Suprapubic skin (tissue), 4 donors: ENCODE measurements at places on chromosomes 4 and X.

- no peaks in the 10 kb centered on the region for H3K27me3 ChIP-seq
- no peaks in the 10 kb centered on the region for H3K36me3 ChIP-seq
- no peak for DNase-seq
- no peaks in the 10 kb centered on the region for H3K4me1 ChIP-seq
These were observed 550.2 kb downstream of the GBA3 start for GRCh38 chr4:23242962-23243361.

DNA sequence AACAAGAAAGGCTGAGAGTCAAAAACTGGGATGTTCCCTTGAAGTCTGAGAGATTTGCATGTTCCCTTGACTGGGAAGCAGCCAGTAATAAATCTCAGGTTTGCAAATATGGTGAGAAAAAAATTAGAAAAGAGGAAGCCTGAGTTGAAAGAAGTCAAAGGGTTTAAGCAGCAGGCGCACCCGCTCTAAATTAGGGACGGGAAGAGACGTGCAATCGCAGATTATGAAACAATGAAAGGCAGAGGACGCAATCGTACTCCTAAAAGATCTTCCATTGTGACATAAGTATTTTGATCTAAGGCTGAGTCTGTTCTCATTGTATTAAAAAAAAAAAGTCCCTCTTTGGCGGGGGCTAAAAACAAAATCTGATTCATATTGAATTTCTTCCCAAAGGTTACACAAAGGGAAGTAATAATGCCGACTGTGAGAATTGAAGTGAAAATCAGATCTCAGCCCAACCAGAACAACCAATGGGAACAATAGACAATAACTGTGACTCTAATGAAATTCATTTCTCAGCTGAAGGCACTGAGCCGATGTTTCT lies 28.2 kb downstream of the SAT1 start:
- no peak for DNase-seq
- H3K27me3 ChIP-seq: no peaks in the 10 kb centered on the region
- H3K4me3 ChIP-seq: no peak overlapping the region
- H3K4me1 ChIP-seq: no peaks in the 10 kb centered on the region

- peaks cover 15% of the 10 kb centered on the region for H3K36me3 ChIP-seq
- H3K4me1 ChIP-seq: no peaks in the 10 kb centered on the region
- no peak overlapping the region for H3K4me3 ChIP-seq
- H3K27me3 ChIP-seq: no peaks in the 10 kb centered on the region
- H3K27ac ChIP-seq: no peak overlapping the region
- DNase-seq: no peak
These were observed 58.3 kb upstream of the SMARCA5 start for GRCh38 chr4:143455211-143455610.

DNA sequence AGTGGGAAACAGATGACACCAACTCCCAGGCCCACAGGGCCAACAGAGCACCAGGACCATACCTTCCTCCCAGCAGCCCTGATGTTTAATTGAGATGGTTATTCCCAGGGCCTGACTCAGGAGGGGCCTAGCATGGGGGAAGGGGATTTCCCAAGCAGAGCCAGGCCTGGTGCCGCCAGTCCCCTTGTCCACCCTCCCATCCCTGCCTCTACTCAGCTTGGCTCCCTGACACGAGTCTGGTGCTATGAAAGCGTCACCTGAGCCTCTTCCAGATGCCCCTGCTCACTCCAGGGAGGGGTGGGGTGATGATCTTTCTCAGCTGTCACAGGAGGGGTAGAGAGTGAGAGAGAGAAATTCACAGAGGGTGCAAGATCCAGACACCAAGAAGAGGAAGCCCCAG lies 72.7 kb downstream of the EFNB1 start:
- H3K27ac ChIP-seq: no peak overlapping the region
- no peaks in the 10 kb centered on the region for H3K36me3 ChIP-seq
- H3K4me3 ChIP-seq: no peak overlapping the region
- peaks cover 4% of the 10 kb centered on the region for H3K4me1 ChIP-seq
- DNase-seq: no peak

DNA sequence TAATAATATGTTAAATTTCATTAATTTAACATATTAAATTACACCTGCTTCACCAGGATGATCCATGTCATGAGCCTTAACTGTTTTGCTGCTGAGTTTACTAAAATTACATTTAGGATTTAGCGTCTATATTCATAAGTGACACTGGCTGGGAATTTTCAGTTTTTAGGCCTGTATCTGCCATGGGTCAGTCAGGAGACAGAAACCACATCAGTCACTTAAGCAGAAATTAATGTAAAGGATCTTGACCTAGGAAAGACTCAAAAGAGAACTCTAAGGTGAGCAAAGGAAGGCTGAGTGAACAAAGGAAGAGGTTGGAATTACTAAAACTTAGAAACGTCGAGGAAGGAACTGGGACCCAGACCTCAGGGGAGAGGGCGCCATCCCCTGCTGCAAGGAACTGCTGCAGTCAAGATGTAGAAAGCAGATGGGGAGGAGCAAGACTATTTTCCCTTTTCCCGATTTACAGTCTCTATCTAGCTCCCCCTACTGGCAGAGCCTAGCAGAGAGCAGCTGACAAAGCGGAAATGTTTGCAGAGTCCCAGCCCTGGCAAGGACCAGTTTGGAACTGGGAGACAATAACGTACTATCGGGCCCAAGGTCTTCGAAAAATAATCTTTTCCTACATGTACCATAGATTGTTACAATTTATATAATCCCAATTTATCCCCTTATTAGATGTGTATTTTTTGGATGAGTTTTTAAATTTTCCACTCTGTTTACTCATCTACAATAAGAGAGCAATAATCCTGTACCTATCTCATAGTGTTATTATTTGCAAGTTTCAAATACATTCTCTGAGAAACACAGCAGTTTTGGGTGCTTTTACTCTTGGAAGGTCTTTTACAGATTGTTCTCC lies 22.6 kb upstream of the RBBP7 start:
- H3K27ac ChIP-seq: no peak overlapping the region
- no peak overlapping the region for H3K4me3 ChIP-seq
- no peak for DNase-seq
- H3K36me3 ChIP-seq: no peaks in the 10 kb centered on the region
- H3K27me3 ChIP-seq: no peaks in the 10 kb centered on the region

- no peak for DNase-seq
- no peaks in the 10 kb centered on the region for H3K27me3 ChIP-seq
- H3K27ac ChIP-seq: no peak overlapping the region
- H3K36me3 ChIP-seq: no peaks in the 10 kb centered on the region
- H3K4me1 ChIP-seq: no peaks in the 10 kb centered on the region
These were observed 11.9 kb upstream of the TMEM185A start for GRCh38 chrX:149643496-149643895.

DNA sequence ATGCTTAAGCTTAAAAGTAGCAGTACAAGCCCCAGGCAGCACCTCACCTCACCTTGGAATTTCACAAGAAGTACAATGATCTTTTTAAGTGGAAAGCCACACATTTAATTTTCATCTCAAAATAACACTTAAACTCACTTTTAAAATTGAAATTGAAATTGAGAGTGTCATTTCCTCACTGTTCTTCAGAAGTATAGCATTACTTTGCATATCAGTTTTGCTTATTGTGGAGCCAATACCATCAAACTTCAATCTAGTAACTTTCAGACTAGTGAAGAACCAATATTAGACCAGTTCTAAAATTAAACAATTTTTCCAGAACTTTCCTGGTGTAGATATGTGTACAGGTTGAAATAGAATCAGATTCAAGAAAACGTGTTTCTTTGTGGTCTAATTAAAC lies 242.4 kb downstream of the NDST4 start:
- no peaks in the 10 kb centered on the region for H3K36me3 ChIP-seq
- no peaks in the 10 kb centered on the region for H3K27me3 ChIP-seq
- no peak overlapping the region for H3K27ac ChIP-seq
- no peaks in the 10 kb centered on the region for H3K4me1 ChIP-seq
- no peak overlapping the region for H3K4me3 ChIP-seq

DNA sequence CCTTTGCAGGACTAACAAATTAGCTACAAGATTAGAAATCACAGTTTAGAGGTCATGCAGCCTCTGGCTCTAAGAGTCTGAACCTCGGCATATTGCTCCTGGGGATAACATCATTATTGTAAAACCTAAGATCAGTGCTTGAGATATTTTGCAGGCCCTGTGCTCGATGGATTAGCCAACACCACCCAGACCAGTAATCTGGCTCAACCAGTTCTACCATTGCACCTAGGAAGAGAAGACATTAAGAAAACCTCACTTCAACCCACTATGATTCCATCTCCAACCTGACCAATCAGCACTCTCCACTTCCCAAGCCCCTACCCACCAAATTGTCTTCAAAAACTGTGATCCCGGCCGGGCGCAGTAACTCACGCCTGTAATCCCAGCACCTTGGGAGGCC lies 43.6 kb downstream of the WFS1 start:
- H3K27me3 ChIP-seq: peaks cover 23% of the 10 kb centered on the region
- no peak for DNase-seq
- no peak overlapping the region for H3K4me3 ChIP-seq
- no peaks in the 10 kb centered on the region for H3K36me3 ChIP-seq
- H3K4me1 ChIP-seq: peaks cover 15% of the 10 kb centered on the region

DNA sequence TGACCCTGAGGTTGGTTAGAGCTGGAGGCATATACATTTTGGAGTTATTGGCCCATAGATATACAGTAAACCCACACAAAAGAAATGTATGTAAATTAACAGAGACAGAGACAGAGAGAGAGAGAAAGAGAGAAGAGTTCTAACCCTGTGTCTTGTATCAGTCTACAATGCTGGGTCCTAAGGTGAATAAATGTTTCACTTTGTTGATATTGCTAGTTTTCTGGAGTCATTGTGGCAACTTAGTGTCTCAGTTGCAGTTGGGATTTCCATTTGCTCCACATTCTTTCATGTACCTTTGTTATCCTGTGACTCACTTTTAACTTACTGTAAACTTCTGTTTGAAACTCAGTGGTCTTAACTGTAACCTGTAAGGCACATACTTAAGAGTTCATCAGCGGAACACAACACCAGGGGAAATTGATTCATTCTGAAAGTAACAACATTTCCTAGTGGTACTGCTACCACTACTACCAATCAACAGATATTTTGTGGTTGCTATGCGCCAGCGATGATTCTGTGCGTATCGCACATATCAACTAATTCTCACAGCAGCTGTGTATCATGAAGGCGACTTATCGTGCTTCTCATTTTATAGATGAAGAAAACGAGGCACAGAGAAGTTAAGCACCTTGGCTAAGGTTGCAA lies 38.5 kb upstream of the ETDA start:
- H3K27ac ChIP-seq: no peak overlapping the region
- H3K36me3 ChIP-seq: no peaks in the 10 kb centered on the region
- no peaks in the 10 kb centered on the region for H3K4me1 ChIP-seq
- DNase-seq: no peak
- no peaks in the 10 kb centered on the region for H3K27me3 ChIP-seq
- H3K4me3 ChIP-seq: no peak overlapping the region

GRCh38 chrX:147800663-147801062 lies 111.1 kb upstream of the FMR1 start:
- no peak for DNase-seq
- no peaks in the 10 kb centered on the region for H3K4me1 ChIP-seq
- H3K4me3 ChIP-seq: no peak overlapping the region
- no peak overlapping the region for H3K27ac ChIP-seq

DNA sequence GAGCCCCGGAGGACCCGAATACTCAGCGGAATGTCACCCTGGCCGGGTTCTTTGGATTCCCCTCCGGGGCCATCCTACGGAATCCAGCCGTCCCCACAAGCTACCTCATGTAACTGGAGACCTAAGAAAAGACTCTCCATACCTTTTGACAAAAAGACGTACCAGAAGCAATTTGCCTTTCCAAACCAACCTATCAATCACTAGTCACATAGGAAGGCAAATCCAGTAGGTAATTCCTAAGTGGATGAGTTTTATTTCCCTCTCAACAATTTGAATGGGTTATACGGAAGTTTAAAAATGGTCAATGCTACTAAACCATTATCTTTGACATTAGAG lies 16.8 kb downstream of the POU4F2 start:
- peaks cover 69% of the 10 kb centered on the region for H3K27me3 ChIP-seq
- no peak for DNase-seq
- no peak overlapping the region for H3K27ac ChIP-seq

- H3K27ac ChIP-seq: no peak overlapping the region
- H3K4me1 ChIP-seq: peaks cover 4% of the 10 kb centered on the region
- no peak for DNase-seq
- no peak overlapping the region for H3K4me3 ChIP-seq
- no peaks in the 10 kb centered on the region for H3K36me3 ChIP-seq
- no peaks in the 10 kb centered on the region for H3K27me3 ChIP-seq
These were observed 2.7 kb upstream of the TSPAN7 start for GRCh38 chrX:38558686-38559085.

- H3K4me3 ChIP-seq: no peak overlapping the region
- H3K36me3 ChIP-seq: no peaks in the 10 kb centered on the region
- no peak overlapping the region for H3K27ac ChIP-seq
- no peaks in the 10 kb centered on the region for H3K27me3 ChIP-seq
- DNase-seq: no peak
These were observed 22.1 kb downstream of the NUDT6 start for GRCh38 chr4:122900314-122900713.
